T47D (cell line): ENCODE measurements at places on chromosomes 7 and 10.

GRCh38 chr10:120138689-120139088 is 246.2 kb downstream of the SEC23IP start:
- DNase-seq = no peak

DNA sequence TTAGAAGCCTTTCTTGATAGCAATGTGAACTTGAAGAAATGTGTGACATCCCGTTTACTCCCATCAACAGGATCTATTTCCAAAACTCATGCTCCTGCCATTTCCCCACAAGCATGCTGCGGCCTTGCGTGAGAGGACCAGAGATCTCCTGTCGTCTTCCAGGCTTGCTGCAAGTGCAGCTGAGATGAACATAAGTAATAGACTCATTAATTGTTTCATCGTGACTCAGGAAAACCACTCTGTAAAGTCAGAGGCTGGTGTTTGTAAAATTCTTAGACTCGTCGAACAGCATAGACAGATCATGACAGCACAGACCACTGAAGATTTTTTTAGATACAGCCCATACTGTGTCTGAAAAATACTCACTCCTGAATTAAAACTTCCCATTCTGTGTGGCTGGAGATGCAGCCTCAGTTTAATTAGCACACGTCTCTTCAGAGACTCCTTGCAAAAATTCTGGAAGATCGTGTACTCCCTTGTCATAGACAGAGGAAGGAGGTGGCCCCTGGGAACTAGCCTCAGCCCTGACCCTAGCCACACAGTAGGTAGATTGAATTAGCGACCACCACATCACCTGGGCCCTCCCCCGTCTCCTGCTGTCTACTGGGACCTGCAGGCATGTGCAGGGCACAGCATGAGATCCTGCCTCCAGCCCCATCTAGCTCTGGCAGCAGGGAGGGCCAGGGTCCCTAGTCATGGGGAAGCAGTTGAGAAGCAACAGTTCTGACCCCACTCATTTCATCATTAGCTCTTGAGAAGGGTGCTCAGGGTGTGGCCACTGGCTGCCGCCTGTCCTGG is 226.0 kb downstream of the CELF2 start:
- no peak for DNase-seq

DNA sequence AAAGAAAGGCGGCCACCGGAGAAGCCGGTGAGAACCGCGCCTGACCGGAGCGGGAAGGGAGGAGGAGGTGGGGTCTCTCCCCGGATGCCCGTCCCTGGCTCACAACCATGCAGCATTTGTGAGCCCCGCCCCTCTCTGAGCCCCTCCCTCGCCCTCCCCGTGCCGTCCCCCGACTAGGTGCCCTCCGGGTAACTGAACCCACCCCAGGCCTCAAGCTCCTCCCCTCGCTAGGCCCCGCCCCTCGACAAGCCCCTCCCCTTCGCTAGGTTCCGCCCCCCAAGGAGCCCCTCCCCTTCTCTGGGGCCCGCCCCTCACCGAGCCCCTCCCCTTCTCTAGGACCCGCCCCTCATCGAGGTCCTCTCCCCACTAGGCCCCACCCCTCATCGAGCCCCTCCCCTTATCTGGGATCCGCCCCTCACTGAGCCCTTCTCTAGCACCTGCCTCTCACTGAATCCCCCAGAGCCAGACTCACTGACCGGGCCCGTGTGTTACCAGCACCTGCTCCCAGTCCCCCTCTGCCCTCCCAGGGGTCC is 42.2 kb upstream of the HSPB1 start:
- DNase-seq = no peak

DNA sequence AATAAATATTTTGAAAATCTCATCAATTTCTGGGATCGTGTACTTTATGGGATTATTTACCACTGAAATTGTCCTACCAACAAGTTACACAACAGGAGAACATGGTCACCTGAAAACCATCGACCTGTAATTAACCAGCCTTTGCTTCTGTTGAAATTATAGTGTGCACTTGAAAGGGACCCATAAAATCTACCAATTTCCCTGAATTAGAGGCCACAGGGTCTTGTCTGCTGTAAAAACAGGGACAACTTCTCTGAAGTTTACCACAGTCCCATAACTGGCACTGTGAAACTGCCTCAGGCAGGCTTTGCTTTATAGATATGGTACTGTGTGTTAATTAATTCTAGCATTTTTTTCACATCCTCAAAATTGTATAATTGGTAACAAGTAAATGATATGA is 37.7 kb downstream of the RAB19 start:
- no peak for DNase-seq
